Posterior vena cava (tissue), 2 donors: ENCODE measurements at places on chromosomes 4 and X.

GRCh38 chr4:60805500-60806313, 394.4 kb upstream of the ADGRL3 start:
- no peak for DNase-seq

DNA sequence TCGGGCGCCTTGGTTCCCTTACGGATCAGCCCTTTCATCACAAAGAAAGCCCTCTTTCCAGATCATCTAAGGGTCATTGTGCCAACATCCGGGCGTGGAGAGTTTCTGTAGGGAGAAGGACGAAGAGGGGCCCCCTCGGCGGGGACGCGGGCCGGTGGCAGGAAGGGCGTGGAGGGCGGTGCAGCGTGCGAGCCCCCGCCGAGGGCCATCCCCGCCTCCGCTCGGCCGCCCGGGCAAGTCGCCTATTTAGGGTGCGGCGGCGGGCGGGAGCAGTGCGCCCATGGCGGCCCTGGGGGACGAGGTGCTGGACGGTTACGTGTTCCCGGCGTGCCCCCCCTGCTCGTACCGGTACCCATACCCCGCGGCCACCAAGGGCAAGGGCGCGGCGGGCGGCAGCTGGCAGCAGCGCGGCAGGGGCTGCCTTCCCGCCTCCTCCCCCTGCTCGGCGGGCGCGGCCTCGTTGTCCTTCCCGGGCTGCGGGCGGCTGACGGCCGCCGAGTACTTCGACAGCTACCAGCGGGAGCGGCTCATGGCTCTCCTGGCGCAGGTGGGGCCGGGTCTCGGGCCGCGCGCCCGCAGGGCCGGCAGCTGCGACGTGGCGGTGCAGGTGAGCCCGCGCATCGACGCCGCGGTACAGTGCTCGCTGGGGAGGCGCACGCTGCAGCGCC, at the start of gene ZAR1:
Gene ZAR1 (plus strand): TSS at position 241 of the 668 bp plus-strand sequence. CDS start 40 bp downstream, at position 281.
- no peak for DNase-seq

DNA sequence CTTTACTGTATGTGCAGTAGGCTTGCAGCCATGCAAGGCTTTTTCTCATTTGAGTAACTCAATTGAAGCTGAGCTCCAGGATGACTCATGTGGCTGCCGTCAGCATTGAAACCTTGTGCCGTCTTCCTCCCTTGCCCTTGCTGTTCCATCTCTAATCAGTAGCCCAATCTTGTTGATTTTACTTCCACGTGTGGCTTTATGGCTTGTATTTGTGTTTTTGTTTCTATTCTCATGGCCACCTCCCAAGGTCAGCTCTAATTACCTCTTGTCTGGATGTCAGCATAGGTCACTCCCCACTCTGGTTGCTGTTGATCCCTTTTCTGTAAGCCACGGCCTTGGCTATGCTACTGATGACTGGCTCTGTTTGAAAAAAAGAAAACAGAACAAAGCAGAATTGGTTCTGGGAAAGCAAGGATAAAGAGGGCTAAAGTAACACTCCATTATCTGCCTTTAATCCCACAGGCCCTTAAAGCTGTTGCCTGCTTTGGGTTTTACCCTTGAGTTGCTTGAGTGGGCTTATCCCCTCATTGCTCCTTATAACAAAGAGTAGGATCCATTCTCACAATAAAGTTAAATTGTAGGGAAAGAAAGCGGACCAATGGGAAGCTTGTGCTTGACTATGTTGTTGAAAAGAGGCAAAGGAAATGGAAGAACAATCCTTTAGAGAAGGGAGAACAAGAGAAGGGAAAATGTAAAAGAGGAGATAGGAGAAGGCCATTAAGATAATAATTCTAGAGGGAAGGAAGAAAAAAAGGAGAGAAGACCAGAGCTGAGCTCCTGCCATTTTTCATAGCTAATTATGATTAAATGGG, 173.9 kb upstream of the PGRMC2 start:
- DNase-seq, result no peak

DNA sequence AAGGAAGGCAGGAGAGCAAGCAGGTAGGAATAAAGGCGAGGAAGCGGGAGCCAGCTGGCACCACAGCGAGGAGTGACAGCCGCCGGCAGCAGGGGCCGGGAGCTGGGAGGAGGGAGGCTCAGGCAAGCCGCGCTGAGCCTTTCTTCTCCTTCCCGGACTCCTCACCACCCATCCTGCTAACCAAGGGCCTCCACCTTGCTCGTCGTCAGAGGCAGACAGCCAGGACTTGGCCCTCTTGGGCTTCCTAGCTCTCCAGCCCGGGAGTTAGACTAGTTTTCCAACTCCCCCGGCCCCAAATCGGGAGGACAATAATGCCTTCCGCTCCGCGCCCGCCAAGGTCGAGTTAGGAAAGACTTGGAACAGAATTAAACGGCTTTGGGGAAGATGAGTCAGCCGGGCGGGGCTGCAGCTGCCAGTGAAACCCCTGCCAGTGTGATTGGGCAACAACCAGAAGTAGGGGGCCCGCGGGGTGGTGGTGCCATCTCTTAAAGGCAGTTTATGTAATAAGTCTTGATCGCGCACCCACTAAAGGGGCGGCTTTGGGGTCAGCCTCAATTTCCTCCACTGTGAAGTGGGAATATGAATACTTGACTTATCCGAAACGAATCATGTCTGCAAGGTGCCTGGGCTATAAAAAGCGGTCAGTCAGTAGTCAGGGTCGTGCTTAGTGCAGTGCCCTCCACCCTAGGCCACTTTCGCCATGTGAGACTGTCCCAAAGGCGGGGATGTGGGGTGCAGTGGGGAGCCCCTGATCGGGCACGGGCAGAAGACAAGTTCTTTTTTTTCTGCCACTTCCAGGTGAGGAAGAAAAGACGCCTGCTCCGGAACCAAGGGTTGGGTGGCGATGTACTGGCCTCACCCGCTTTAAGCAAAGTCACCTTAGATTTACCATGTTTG, 6.7 kb upstream of the HSD17B10 start:
- peak; percentile 93 for DNase-seq

DNA sequence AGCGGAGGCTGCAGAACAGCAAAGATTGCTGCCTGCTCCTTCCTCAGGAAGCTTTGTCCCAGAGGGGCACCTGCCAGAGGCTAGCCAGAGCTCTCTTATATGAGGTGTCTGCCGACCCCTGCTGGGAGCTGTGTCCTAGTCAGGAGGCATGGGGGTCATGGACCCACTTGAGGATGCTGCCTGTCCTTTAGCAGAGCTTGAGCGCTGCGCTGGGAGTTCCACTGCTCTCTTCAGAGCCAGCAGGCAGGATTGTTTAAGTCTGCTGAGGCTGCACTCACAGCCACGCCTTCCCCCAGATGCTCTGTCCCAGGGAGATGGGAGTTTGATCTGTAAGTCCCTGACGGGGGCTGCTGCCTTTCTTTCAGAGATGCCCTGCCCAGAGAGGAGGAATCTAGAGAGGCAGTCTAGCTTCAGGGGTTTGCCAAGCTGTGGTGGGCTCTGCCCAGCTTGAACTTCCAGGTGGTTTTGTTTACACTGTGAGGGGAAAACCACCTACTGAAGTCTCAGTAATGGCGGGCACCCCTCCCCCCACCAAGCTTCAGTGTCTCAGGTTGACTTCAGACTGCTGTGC, 10.9 kb downstream of the DCK start:
- DNase-seq, result no peak

- no peak for DNase-seq
These were observed 121.7 kb downstream of the GRXCR1 start for GRCh38 chr4:43014256-43014655.

GRCh38 chrX:111352424-111352823, 59.6 kb downstream of the DCX start:
- no peak for DNase-seq

DNA sequence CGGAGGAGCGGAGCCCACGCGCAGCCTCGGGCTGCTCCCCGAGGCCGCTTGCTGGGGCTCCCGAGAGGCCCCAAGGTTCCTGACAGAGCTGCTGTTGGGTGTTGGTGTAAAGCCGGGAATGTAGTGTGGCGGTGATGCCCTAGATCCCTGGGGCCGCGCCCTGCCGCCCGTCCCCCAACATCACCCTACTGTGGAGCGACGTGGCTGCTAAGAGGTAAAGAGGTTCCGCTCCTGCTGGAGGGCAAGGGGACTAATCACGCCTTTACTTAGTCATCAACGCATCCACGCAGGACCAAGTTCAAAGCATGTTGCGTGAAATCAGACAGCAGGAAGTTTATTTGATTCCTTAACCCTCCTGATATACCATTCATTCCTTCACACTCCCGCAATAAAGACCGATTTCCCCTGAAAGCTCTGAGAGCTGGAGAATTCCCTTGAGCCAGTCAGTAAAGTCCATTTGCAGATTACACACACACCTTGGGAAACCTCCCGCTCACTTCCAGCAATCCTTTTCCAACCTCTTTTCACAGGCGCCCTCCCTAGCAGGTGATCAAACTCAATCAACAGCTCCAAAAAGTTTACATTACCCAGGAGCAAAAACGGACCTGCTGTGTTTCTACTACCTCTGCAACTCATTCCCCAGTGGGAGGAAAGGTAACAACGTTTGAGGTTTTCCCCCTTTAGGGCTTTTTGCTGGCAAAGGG, 579 bp upstream of the GABRA2 start:
- DNase-seq, result no peak

- no peak for DNase-seq
These were observed 2.0 kb upstream of the METAP1 start for GRCh38 chr4:98993419-98994071.

DNA sequence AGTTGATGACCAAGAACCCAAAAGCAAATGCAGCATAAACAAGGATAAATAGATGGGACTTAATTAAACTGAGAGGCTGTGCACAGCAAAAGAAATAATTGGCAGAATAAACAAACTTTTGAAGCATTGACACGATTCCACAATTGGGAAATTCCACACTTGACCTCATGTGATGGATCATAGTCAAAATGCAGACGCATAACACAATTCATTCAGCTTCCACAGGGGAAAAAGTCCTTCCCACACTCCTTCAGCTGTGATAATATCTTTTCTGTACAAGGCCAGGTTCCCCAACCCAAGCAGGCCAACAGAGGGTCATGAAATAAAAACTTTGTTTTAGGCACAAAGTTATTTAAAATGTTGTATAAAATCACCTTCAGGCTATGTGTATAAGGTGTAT, 66.6 kb upstream of the SLIT2 start:
- no peak for DNase-seq

- DNase-seq, result no peak
These were observed 92.5 kb downstream of the PRSS12 start for GRCh38 chr4:118260309-118260708.

DNA sequence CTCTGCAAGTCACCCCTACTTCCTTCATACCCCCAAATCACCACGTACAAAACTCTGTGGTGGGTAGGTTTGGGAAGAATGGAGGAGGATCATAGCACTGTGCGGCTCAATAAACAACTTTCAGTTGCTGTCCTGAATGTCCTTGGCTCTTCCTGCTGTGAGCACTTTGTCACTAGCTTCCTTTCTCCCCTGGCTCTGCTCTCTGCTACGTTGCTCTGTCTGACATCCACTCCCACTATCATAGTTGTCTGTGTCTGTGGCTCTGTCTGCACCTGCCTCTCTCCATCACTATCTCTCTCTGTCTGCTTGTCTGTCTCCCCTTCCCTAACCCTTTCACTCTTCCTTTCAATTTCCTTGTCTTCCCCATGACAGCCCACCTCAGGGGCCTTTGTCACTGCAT, 21.2 kb upstream of the SMPX start:
- DNase-seq, result no peak

DNA sequence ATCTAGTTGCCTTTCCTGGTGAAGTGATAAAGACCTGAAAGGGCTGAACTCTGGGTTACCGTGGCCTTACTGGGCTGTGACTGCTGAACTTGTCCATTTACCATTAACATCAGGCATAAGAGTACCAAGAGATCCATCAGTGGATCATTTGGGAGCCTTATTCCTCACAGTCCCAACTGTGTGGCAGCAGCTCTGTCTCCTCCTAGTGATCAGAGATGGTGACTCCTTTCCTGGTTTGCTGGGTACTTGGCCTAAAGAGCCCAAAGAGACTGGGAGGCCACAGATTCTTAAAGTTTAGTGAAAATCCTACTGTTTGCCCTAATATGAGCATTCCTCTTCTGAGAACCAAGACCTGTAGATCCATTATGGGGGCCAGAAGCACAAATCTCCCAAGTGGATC, 56.3 kb upstream of the ATP6AP2 start:
- DNase-seq, result no peak

DNA sequence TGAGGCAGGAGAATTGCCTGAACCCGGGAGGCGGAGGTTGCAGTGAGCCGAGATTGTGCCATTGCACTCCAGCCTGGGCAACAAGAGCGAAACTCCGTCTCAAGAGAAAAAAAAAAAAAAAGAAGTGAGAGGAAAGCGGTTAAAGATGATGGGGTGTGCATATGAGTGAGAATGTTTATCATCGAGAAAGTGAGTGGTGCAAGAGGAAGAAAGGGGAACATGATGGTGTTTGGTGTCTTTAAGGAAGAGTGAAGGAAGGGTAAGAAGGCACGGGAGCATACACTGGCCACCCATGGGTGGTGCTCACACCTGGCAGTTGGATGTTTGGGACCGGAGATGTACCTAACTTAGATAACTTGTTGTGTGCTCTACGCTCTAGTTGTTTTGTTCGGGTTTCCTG, 62.2 kb downstream of the STOX2 start:
- no peak for DNase-seq

DNA sequence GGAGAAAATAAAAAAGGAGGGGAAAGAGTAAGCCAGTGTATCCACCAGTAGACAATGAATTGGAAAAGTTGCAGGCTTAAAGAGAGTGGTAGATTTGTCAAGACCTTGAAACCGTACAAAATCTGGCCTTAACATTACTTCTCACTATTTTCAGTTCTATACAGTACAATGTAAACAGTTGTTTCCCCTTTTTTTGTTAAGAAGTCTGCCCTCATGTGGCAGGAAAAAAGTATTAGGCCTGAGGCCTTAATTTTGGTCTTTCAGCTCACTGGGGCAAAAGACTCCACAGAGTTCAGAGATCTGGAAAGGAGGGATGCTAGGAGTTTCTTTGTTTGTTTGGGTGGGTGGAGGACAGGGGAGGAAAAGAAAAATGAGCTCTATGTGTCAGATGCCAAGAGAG, 92.8 kb upstream of the CCDC160 start:
- DNase-seq, result no peak

- peak; percentile 62 for DNase-seq
These were observed 2.3 kb downstream of the PRRG3 start for GRCh38 chrX:151697522-151697921.

DNA sequence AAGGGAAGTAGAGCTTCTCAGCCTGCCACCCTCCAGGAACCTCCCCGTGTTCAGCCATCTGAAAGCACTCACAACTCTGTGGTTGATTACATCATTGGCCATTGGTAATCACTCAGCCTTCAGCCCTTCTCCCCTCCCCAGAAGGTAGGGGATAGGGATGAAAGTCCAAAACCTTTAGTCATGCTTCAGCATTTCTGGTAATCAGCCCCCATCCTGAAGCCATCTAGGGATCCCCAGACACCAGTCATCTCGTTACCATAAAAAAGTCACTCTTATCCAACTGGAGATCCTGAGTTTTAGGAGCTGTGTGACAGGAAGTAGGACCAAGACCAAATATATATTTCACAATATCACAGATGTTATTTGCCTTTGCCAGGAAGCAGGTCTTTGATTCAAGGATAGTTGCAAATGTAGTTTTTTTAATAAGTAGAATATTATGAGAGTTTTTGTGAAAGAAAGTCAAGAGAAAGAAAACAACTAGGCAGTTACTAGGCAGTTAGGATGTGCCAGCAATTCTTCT, 364.6 kb upstream of the NOCT start:
- DNase-seq, result no peak

DNA sequence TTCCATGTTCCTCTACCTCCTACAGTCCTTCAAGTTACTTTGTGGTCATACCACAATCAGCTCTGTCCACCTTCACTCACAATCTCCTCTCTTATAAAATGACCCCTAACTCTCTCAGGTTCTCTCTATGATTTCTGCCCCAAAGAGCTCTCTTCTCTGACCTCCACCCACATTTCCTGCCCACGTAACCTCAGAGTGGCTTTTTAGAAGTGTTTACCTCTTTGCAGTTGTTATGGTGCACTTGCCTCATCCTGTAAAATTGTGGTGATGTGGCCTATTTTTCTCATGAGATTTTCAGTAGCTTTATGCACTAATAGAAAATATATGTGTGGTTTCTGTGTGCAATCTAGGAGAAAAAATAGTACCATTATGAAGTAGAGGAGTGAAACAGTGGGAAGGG, 215.8 kb downstream of the PACRGL start:
- no peak for DNase-seq
